ENCODE measurements at places on chromosomes 4 and X.

DNA sequence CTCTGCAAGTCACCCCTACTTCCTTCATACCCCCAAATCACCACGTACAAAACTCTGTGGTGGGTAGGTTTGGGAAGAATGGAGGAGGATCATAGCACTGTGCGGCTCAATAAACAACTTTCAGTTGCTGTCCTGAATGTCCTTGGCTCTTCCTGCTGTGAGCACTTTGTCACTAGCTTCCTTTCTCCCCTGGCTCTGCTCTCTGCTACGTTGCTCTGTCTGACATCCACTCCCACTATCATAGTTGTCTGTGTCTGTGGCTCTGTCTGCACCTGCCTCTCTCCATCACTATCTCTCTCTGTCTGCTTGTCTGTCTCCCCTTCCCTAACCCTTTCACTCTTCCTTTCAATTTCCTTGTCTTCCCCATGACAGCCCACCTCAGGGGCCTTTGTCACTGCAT is 21.2 kb upstream of the SMPX start:
- DNase-seq = no peak

- DNase-seq = no peak
Measured at GRCh38 chr4:146275370-146275769, 61.0 kb downstream of the REELD1 start.

GRCh38 chrX:151987108-151987507 is 12.6 kb upstream of the GABRE start:
- no peak for DNase-seq

DNA sequence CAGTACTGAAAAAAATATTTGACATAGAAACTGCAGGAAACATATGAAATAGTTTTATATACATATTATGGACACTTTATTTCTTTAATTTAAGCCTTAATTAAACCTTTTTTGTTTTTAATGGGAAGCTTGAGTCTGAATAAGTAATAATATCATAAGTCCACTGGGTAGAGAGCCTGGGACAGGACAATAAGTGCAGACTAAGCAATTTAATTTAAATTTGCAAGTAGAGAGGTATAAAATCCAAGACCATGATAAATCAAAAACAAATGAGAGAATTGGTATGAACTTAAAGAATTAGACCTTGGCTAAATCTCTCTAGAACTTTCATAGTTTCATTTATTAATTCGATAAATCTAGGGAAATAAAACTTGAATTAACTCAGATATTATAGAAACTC is 571.2 kb downstream of the ARAP2 start:
- no peak for DNase-seq

GRCh38 chr4:78749258-78749971 is 26.7 kb upstream of the BMP2K start:
- no peak for DNase-seq

DNA sequence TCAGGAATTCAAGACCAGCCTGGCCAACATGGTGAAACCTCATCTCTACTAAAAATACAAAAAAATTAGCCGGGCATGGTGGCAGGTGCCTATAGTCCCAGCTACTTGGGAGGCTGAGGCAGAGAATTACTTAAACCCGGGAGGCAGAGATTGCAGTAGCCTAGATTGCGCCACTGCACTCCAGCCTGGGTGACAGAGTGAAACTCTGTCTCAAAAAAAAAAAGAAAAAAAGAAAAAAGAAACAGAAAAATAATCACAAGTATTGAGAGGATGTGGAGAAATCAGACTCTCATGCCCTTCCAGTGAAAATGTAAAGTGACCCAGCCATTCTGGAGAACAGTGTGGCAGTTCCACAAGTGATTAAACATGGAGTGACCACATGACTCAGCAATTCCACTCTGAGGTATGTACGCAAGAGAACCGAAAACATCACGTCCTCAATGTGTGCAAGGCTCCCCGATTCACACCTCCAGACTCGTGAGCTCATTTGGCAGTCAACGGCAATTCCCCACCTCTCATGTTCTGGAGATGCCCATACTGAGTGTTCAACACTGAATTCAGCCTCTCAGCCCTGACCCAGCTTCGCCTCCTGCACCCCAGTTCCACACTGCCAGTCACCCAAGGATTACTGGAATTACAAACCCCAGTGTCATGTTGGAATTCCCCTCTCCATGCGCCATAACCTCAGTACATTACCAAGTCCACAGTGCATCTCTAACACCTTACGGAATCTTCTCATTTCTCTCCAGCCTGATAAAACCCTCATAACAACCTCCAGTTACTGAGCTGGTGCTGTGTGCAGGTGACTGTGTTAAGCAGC is 21.1 kb downstream of the ACOX3 start:
- peak; percentile 58 for DNase-seq

- DNase-seq = no peak
Measured at GRCh38 chrX:133401536-133401935, 13.8 kb downstream of the GPC4 start.

DNA sequence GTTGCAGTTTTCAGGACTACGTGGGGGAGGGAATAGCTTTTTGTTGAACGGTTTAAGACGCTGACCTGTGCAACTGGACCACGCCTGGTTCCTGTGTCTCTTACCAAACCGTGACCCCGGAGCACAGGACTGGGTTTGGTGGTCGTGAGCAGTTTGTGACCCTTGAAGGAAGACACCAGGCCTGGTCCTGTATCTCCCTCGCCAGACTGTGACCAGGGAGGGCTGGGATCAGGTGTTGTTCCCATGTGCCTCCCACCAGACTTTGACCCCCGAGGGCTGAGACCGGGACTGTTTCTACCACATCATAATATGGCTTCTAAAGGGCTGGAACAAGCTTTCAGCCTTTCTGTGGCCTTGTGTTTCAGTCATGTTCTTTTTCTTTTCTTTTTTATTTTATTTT is 683 bp downstream of the EBP start:
- DNase-seq = no peak

GRCh38 chr4:105387466-105387865 is 86.4 kb downstream of the PPA2 start:
- no peak for DNase-seq

DNA sequence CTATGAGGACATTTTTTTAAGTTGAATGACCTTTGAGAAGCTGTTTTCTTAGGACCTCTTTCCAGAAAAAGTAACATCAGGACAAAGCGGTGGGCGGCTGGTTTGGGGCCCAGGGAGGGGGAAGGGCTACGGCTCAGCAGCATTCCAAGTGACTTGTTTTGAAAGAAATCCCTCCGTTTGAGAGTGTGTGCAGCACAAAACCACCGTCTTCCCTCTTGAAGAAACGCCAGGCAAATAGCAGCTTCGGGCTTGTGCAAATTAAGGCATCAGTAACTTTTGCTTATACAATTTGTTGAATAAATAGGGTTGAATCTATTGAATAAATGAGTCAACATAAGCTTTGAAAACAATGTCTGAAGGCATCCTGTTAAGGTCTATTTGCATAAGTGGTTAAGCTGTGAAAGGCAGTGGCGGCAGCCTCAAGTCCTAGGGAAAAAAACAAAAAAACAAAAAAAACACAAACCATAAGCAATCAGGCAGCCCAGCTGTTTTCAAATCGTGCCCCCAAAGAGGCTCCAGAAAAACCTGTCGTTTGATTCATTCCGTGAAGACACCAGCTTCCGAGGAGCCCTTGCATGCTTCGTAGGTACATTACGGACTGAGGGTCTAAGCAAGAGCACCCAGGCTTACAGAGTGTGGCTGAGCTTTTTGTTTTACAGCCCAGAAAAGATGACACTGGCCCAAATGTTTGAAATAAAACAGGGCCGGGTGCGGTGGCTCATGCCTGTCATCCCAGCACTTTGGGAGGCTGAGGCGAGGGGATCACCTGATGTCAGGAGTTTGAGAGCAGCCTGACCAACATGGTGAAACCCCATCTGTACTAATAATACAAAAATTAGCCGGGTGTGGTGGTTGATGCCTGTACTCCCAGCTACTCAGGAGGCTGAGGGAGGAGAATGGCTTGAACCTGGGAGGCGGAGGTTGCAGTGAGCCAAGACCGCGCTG is 103.7 kb downstream of the CRLF2 start:
- no peak for DNase-seq

DNA sequence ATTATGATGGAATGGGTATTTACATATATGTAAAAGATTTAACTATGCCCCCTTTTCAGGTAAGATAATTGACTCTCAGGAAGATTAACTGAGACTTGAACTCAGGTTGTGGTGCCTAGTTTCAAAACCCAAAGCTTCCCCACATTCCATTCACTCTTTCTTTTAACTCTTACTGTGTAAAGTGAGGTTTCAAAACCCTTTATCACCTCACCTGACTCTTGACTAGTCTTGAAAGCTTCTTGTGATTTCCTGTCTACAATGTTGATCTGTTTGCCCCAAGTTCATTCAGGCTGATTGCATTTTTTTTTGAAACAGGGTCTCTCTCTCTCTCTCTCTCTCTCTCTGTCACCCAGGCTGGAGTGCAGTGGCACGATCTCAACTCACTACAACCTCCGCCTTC is 40.5 kb upstream of the RAPGEF2 start:
- no peak for DNase-seq

GRCh38 chrX:42739258-42739657 is 38.7 kb downstream of the PPP1R2C start:
- no peak for DNase-seq

- no peak for DNase-seq
Measured at GRCh38 chr4:1960170-1960825, 48.5 kb downstream of the NELFA start.

DNA sequence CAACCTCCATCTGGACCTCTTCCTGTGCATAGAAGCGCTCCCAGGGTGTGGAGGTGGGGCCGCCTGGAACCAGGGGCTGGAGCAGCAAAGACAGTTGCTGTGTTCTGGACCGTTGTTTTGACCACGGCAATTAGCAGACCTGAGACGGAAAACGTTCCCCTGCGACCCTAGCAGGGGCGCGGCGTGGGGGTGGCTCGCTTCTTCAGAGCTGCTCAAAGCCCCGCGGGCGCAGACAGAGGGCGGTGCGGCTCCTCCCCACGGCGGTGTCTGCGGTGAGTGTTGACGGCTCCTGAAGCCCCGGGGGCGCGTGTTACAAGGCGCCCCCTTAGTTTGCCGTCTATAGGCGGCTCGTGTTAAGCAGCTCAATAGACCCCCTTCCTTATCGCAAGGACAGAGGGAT is 79.2 kb downstream of the TRIML1 start:
- no peak for DNase-seq

GRCh38 chrX:41152221-41152620 is 67.0 kb downstream of the USP9X start:
- no peak for DNase-seq

DNA sequence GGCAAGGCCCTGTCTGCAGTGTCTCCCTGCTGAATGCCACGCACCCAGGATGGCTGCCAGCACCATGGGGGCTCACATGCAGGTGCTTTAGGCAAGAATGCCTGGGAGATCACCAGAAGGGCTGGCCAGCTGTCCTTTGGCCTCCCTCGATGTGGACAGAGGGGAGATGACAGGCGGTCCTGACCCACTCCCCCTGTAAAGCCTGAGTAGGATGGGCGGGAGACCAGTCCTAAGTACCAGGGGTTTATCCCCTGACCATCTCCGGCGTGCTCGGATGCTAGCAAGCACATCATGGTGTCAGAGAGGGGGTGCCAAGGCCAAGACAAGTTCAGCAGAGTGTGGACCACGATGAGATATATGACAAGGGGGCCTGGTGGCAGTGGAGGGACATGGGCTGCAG is 5.3 kb downstream of the PDZD4 start:
- no peak for DNase-seq

DNA sequence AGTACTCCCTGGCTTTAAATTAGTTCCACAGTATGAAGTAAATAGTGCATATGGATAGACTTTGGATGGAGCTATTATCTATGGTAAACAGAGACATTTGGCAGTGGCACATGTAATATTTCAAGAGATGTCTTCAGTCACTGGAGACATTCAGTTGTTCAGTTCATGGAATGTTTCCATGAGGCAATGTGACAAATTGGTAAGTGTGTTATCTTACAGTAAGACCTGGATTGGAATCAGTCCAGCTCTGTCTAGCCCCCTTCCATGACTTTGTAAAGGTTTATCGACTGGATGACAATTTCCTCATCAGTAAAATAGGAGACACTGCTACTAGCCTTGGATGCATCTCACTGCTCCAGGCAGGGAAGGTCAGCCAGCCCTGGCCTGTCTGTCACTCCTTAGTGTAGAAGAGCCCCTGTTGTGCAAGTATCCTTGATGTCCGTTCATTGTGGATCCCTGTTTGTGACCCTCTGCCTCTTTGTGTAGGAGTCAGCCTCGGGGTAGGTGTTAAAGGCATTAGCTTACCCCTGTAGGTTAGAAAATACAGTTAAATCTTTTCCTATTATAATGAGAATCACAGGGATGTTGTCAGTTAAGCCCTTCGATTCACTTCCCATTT is 335.9 kb downstream of the ANK2 start:
- no peak for DNase-seq

- peak; percentile 29 for DNase-seq
Measured at GRCh38 chrX:134998246-134998645, 7.5 kb downstream of the SMIM10 start.

DNA sequence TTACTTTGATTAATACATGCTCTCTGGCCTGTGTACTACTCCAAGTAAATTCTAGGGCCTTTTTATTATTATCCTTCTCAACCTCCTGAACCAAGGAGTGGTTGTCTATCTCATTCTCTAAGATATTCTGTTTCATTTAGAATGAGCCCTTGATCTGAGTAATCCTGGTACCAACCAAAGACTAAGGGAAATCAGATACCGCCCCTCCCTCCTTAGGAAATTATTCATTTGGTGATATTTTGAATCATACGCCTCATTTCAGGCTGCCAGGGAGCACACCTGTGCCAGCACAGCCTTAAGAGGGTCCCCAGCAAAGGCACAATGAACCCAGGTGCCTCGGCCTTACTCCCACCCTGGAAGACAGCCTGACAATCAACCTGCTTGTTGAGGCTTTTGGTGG is 73.2 kb upstream of the STARD8 start:
- no peak for DNase-seq

DNA sequence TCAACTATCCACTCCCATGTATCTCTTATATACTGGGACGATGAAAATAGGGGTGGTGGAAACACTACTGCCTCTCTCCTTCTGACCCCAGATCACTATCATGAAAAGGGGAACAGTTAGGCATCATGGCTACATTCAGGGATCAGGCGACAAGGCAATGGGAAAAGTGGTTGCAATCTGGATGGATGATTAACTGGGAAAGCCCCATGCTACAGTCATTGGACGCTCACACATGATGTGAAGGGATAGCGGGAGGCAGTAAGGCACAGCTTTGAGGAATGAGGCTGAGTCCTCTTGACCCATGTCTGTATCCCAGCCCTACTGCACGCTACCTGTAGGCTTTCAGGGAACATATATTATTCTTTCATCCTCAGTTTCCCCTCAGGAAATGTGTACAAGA is 10.2 kb downstream of the GASK1B start:
- DNase-seq = peak; percentile 37

DNA sequence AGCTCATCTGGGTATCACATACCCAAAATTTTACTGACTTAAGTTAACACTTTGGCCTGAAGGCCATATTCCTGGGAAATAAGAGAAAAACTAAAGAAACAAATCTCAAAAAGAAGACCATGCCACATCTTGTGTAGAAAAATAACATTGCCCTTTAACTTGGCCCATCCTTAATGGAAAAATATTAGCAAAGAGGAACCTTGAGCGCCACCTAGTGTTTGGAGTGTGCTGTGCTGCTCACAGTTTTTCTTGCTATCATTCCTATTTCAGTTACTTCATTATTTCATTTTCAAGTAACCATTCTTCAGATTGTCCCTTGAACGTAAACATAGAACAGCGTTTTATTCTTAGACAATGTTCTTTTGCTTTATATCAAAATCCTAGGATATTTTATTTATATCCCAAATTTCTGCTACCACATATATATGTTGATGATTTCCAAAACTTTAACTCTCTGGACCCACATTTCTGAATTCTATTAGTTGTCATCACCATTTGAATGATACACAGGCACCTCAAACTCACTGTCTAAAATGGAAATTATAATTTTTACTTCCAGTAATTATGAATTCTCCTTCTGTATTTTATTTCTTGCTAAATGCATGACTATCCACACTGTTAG is 999.0 kb upstream of the ADGRL3 start:
- peak; percentile 16 for DNase-seq

Measured in RPMI7951 (cell line).